ENCODE measurements at places on chromosomes 5 and 9.

DNA sequence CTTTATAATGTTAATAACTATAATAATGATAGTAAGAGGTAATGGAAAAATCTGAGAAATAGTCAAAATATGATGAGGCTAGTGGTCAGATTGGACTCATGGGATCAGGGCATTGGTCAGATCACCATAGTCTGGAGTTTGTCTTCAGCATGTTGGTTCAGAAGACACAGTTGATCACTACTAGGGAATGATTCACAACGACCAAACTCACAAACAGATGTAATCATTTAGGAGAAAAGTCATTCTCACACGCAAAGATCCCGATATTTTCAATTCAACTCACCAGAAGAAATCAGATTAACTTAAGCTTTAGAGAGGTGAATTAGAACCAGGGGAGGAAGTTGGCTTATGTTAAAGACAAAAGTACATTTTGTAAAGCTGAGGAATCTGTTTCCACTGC lies 131.8 kb downstream of the LURAP1L start:
- no peaks in the 10 kb centered on the region for H3K36me3 ChIP-seq
- H3K27ac ChIP-seq: no peak overlapping the region
- no peak for DNase-seq
- H3K27me3 ChIP-seq: no peaks in the 10 kb centered on the region
- H3K4me3 ChIP-seq: no peak overlapping the region

- DNase-seq: no peak
- H3K27me3 ChIP-seq: peaks cover 9% of the 10 kb centered on the region
- no peaks in the 10 kb centered on the region for H3K36me3 ChIP-seq
- no peak overlapping the region for H3K27ac ChIP-seq
- H3K4me1 ChIP-seq: peaks cover 28% of the 10 kb centered on the region
Measured at GRCh38 chr9:135512904-135513303, 8.3 kb upstream of the LCN1 start.

DNA sequence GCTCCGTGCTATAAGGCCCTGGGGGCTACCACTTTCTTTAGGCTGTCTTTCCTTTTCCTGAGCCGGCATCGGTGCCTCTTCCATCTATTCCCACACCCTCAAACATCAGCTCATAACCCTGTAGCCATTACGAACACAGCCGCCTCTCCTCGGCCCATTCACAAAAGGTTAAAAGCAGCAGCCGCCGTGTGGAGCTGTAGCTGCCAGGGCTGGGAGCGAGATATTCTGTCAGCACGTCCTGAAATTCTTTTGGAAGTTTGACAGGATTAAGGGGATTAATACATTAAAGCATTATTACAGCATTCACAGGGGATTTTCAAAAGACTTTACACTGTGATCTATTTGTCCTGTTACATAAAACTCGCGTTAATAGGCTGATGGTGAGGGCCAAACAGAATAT lies 428.2 kb downstream of the CDK5RAP2 start:
- H3K4me3 ChIP-seq: no peak overlapping the region
- H3K27me3 ChIP-seq: no peaks in the 10 kb centered on the region
- DNase-seq: no peak
- H3K4me1 ChIP-seq: no peaks in the 10 kb centered on the region
- H3K27ac ChIP-seq: no peak overlapping the region
- no peaks in the 10 kb centered on the region for H3K36me3 ChIP-seq

DNA sequence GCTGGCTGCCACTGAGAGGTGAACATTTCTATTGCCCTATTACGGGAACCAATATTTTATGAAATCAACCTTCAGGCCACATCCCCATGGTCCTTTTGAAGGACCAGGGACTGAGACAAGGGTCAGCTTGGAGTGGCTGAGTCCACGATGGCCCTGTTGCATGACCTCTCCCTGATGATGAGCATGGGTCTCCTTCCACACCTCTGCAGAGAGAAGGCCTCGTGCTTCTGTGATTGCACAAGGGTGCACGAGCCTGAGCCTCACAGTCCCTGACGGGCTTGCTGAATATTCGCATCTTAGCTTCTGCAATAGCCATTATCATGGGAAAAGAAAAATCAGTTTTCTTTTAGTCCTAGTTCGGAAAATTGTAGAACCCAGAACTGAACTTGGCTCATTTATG lies 255.0 kb upstream of the IRX2 start:
- no peaks in the 10 kb centered on the region for H3K27me3 ChIP-seq
- no peaks in the 10 kb centered on the region for H3K4me1 ChIP-seq
- no peak for DNase-seq

DNA sequence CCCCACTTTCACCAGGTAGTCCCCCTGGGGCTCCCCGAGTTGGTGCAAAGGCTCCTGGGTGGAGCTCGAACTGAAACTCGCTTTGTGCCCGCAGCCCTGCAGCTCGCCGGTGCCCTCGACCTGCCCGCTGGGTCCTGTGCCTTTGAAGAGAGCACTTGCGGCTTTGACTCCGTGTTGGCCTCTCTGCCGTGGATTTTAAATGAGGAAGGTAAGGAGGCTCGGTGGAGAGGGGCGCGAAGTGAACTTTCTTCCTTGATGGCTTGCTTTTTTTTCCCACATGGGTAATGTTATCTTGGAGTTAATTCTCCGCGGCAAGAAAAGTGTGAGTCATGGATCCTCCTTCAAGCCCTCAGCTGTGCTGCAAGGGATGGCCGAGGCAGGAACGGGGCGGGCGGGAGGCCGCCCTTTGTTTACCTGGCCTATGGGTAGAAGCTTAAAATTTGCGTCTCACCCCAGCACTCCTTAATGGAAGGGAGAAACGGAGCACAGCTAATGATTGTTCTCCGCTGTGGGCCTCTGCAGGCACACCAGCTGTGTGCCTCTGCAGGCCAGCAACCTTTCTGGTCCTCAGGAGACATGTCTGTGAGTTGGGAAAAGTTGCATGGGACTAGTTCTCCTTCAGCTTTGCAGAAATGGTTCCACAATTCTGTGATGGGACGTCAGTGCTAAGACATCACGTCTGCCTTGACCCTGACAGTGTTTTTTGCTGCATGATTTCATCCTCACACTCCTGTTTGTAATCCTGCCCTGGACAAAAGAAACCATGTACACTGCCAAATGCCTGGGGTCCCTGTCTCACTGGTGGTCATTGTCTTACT lies 1.1 kb downstream of the MAMDC2 start:
- H3K36me3 ChIP-seq: no peaks in the 10 kb centered on the region
- DNase-seq: no peak
- no peaks in the 10 kb centered on the region for H3K4me1 ChIP-seq
- H3K4me3 ChIP-seq: no peak overlapping the region
- H3K27me3 ChIP-seq: peaks cover 35% of the 10 kb centered on the region

DNA sequence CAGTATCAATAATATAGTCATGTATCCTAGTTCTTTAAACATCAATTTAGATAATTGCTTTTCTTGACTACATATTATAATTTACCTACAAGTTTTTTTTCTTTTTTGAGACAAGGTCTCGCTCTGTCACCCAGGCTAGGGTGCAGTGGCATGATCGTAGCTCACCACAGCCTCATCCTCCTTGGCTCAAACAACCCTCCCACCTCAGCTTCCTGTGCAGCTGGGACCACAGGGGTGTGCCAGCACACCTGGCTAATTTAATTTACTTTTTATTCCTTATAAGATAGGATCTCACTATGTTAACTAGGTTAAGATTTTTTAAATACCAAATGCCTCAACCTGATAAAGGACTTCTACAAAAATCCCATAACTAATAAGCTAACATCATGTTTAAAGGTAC lies 21.1 kb downstream of the UIMC1 start:
- no peak overlapping the region for H3K27ac ChIP-seq
- no peak overlapping the region for H3K4me3 ChIP-seq
- peak; percentile 11 for DNase-seq

DNA sequence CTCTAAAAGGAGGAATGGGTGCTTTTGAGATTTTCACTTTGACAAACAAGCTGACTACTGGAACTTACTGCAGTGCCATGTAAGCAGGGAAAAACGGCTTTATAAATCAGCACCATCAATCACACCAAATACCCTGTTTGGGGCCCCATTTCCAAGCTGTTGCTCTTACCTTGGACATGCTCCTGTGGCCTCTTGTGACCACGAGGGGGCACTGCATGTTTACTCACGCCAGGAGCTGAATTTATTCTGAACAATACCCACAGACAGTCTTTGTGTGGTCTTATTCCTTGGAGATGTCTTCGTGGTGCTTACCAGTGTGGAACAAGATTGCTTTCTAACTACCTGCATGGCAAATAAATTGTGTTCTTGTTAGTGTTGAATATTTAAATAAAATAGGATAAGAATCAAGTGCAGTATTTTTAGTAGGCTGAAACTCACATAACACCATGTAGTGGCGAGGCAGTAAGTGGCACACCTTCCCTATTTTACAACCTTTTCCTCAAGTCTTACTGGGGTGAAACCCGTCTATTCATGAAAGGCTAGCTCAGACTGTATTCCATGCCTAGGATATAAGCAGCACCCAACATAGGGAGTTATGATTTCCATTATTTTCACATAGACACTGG lies 155.5 kb upstream of the NMUR2 start:
- H3K36me3 ChIP-seq: no peaks in the 10 kb centered on the region
- peak; percentile 2 for DNase-seq
- no peaks in the 10 kb centered on the region for H3K4me1 ChIP-seq
- no peak overlapping the region for H3K27ac ChIP-seq

GRCh38 chr9:117545846-117546245 lies 131.0 kb upstream of the ASTN2 start:
- no peak overlapping the region for H3K27ac ChIP-seq
- peaks cover 2% of the 10 kb centered on the region for H3K27me3 ChIP-seq
- no peak overlapping the region for H3K4me3 ChIP-seq
- H3K4me1 ChIP-seq: no peaks in the 10 kb centered on the region
- H3K36me3 ChIP-seq: no peaks in the 10 kb centered on the region
